ENCODE measurements at places on chromosomes 1 and 21. TPM values are rescaled to one million over a fixed set of nuclear protein-coding genes. Genes with fewer than 3 reads are reported as not detected.

GRCh38 chr1:68188060-68188538 lies 44.2 kb downstream of the WLS start:
- DNase-seq = no peak

DNA sequence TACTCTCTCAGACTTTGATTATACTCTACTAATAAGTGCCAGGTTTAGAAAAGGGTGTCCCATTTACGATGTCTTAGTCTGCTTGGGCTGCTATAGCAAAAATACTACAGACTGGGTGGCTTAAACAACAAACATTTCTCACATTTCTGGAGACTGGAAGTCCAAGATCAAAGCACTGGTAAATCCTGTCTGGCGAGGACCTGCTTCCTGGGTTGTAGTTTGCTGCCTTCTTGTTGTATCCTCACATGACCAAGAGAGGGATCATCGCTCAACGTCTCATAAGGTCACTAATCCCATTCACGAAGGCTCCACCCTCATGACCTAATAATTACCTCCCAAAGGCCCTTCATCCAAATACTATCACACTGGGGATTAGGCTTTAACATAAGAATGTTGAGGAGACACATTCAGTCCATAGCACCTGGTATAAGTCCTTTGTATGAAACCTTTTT lies 12.0 kb downstream of the PRDX6 start:
- DNase-seq = no peak

GRCh38 chr1:67840449-67840848 lies 7.2 kb upstream of the GNG12 start:
- DNase-seq = peak; percentile 28

DNA sequence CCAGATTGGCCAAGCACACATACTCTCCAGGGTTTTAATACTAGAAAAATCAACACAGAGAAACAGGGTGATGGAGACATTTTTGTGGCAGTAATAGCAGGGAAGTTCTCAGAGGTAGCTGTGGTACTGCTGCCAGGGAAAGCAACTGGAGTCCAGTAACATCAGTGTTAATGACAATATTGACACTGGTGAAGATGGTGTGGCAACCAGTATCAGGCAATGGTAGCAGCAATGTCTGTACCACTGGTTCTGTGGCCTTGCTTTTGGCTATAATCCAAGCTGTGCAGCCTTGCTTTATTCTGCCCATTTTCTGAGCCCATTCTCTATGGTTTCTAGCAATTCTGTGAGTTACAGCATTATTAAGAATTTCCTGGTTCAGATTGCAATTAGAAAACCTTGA lies 1.6 kb upstream of the SNX7 start:
- no peak for DNase-seq

DNA sequence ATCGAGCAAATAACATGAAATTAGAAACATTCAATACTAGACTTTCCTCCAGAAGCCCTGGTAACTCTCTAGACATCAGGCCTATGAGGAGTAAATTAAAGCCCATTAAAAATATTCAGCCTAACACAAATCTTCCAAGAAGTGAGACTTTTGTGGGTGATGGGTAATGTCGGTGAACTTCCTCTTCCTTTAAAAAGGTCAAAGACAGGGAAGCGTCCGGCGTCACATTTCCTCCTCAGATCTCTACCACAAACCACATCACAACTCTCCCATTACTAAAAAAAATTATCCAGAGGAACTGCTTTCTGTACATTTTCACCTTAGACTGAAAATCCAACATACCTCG lies 1.4 kb downstream of the EIF4G3 start:
- peak; percentile 49 for DNase-seq

SLC9C2 gene
- total RNA-seq = not detected

GRCh38 chr1:50651476-50652263 lies 228.4 kb upstream of the DMRTA2 start:
- no peak for DNase-seq

DNA sequence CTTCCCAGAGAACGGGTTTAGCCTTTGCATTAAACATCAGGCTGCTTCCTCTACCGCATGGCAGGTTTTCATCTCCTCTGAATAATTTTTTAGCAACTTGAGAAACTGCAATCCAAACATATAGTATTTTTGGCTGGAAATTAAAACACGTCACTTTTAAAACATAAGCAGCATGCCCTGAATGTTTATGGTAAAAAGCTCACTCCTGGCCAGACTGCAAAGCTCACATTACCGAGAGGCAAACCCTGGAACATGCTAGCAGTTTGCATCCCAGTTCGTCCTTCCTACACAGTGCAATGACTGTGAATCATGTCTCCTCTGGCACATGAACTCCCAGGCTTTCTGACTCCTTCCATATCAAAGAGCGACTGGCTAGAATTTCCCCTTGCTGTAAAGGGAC lies 312.3 kb downstream of the RRAGC start:
- no peak for DNase-seq

LMOD1 gene
- 257 TPM for total RNA-seq

GRCh38 chr1:117501281-117501680 lies 104.6 kb upstream of the TENT5C start:
- DNase-seq = no peak

JAK1 gene
- 134 TPM for total RNA-seq

C1orf141 gene
- total RNA-seq = not detected

- no peak for DNase-seq
These were observed 44.8 kb downstream of the ATP5PO start for GRCh38 chr21:33870768-33871167.

DNA sequence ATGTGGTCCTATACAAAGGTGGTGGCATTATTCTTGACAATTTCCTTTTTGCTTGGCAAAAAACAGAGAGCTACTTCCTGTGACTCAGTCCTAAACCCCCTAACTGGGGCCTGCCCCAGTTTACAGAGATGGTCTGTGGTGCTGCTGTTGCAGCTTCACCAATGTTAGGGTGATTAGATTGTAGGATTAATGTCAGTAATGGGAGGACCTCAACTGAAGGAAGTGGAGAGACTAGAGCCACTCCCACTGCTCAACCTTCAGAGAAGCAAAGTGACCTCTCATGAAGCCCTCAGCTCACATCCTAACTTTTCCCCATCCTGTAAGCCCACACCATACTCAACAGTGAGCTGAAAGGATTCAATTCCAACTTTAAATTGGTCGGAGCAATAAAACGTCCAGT lies 3.6 kb downstream of the S100A6 start:
- DNase-seq = no peak

Measured in mucosa of gallbladder (tissue), 1 donor.